GM12891 (cell line): ENCODE measurements at places on chromosomes 2 and 18.

- no peak for DNase-seq
These were observed 318.7 kb upstream of the ATP5MC3 start for GRCh38 chr2:175500255-175500654.

GRCh38 chr2:64534363-64534762, 10.2 kb downstream of the AFTPH start:
- DNase-seq, result no peak

DNA sequence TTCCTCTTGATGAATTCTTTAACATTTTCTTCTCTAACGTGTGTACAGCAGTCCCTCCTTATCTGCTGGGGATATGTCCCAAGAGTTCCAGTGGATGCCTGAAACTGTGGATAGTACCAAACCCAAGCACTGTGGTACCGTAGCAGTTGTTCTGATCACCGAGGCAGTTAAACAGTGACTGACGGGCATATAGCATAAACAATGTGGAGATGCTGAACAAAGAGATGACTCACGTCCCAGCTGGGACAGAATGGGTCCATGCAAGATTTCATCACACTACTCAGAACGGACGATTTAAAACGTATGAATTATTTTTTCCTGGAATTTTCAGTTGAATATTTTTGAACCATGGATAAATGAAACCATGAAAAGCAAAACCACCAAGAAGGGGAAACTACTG, 54.5 kb upstream of the SPAG16 start:
- no peak for DNase-seq

DNA sequence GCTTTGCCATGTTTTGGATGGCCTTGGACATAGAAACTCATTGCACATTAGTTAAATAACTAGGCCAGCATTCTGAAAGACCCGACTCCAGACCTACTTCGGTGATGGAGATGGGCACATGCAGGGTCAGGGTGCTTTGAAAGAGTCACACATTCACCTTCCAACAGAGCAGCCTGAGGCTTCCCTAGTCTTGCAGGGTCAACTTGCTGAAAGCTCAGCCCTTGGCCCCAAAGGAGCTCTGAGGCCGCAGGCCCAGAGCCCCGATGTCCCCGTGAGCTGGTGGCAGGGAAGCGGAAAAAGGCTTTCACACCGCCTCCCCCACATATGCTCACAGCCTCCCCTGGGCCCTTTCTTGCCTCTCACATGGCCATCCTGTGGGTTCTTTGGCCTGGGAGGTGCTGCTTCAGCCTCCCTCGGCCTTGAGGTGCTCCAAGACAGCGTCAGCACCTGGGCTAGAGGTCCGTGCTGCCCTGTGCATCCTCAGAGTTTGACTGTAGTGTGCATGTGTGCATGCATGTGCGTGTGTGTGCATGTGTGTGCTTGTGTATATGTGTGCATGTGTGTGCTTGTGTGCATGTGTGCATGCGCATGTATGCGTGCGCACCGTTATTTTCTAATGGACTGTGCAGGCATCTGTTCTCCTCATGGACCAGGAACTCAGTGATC, 21.6 kb downstream of the LDLRAD4 start:
- DNase-seq, result no peak

DNA sequence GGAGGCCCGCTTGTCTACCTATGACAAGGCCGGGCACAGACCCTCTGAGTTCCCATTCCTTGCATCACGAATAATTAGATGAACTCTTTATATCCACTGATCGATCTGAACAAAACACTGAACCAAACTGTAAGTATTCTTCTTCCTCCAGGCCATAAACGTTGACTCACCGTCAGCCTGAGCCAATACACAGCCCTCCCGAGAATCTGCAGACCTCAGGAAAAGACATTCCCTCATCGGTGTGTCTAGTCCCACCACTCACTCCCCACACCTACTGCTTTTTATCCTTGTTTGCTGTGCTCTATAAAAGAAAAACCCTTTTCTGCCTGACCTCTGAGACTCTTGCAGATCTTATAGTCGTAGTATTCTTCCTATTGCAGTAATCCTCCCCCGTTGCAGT, 41.0 kb downstream of the TMEM87B start:
- DNase-seq, result no peak

DNA sequence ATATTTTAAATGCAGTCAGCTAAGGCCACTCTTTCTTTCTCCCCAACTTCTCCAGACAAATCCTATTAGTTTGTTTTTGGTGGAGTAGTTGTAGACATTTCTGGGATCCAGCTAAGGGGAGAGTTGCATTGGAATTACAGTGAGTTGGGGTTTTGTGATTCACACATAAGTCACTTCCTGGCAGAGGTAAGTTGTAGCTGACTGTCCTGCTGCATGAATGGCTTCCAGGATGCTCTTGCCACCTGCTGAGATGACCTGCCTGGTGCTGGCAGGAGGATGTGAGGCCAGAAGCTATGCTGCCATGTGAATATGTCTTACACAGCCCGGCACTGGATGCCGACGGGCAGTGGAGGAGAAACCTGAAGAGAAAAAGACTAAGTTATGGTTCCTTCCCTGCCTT, 243.7 kb downstream of the TDRD15 start:
- no peak for DNase-seq

DNA sequence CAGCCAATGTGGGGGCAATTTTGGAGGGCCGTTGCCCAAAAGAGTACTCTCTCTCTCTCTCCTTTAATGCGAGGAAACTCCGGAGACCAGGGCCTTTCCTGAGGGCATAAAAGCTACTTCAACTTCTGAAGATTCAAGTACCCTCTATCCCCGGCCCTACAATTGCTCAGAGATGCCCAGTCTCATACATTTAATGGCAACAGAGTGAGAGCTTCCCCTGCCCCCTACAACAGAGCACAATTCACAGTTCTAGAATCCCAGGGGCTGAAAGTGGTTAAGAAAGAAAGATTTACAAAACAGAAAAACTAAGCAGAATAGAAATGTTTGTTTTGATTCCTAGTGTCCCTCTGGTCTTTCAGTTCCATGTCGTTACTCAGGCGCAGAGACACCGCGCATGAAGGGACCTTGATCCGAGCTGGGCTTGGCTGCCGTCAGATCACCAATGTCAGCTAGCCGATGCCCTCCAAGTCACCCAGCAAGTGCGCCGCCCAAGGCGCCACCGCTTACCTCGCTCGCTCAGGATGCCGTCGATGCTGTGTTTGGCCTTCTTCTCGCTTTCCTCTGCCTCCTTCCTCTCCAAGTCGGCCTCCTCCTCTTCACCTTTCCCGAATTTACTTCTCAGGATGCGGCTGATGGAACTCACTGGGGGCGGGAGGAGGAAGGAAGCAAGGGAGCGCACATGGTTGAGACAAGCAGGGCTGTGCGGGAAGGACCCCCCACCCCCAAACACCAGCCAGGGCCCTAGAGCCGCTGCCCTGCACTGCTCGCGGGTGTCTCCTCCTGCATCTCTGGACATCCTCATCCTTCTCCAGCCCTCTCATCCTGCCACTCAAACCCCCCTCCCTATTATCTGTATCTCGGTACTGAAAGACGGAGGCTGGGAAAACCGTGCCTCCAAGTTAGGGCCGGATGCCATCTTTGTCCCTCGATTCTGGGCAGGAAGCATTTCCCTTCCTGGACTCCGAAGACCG, 4.9 kb downstream of the PAX3 start:
- no peak for DNase-seq

GRCh38 chr2:199459286-199460100, 1.8 kb upstream of the SATB2 start:
- peak; percentile 26 for DNase-seq

DNA sequence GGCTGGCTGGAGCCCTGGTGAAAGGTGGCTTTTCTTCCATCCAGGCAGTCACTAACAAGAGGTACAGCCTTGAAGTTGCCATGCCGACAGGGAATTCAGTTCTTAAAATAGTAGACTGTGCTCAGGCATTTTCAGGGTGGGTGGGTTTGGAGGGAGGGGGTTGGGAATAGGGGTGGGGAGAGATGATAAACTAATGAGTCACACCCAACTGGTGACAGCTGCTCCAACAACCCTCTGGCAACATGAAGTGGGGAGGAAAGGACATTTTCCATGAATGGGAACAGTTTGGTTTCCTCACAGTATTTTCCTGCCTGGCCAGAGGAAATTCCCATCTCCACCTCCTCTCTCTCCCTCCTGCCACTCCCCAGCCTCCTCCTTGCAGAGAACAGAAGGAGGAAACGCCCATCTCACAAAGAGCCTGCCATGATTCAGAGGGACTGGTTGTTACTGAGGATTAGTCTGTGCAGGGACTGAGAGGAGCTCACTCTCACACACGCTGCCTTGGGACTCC, 113.0 kb upstream of the SLC1A4 start:
- no peak for DNase-seq

DNA sequence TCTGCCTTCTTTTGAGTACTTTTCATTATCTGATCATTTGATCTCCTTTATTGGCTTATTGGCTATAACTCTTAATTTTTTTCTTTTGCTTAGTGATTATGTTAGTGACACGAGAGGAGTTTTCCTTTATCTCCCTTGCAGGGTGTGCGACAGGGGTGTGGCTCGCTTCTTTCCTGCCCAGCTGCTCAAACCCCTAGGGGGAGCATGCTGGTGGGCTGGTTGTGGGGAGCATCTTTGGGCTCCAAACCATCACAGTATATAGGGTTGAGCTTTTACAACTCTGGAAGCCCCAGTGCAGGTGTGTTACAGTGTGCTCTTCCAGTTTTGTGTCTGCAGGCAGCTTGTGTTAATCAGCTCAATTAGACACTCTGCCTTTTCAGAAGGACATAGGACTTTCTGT, 357.0 kb upstream of the TMEFF2 start:
- DNase-seq, result no peak
